ENCODE measurements at places on chromosomes 4 and X. TPM values are rescaled to one million over a fixed set of nuclear protein-coding genes. Genes with fewer than 3 reads are reported as not detected.

DNA sequence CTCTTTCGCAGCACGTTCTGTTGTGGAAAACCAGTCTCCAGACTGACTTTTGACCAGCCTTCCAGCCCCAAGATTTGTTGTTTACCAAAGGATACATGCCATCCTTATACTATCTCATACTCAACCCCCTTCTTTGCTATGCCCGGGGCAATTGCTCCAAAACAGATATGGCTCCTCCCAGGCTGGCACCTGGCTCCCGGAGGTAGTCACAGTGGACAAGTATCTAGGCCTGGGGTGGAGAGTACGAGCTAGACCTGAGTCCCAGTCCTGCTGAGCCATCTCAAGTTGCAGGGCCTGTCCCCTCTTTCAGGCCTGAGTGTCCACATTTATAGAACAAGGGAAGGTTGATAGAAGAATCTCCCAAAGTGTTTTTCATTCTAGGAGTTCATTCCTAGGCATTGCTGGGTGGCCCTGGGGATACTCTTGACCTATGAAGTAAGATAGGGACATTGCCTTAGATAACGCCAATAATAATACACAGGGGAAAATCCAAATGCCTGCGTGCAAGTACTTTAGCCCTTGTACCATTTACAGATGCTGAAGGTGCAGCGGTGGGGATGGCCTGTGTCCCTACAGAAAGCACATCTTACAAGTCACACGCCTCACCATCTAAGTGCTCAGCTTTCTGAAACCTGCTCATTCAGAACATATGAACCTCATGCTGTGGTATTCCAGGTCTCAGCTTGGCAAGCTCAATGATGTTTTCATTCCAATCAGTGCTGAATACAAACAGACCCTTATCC, 136.7 kb upstream of the MAMLD1 start:
- H3K36me3 ChIP-seq, result no peaks in the 10 kb centered on the region
- no peaks in the 10 kb centered on the region for H3K27me3 ChIP-seq
- peaks cover 1% of the 10 kb centered on the region for H3K4me1 ChIP-seq
- H3K4me3 ChIP-seq, result no peak overlapping the region
- no peak overlapping the region for H3K27ac ChIP-seq

DNA sequence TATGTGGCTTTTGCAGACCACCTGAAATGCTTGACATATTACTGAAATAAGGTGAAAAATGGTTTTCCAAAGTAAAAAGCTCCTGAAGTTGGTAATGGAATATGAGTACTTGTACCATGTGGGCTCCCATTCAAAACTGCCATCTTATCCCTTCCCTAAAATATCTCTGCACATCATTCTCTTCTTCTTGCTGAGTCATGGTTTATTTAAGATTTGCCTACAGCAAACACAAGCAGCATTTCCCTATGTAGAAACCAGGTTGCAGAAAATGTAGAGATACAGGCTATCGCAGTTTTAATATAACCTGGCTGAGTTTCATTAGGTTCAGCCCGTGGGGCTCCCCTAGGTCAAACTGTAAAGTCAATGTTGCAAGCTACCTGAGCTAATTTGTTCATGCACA, 270.1 kb downstream of the NLGN4X start:
- H3K4me3 ChIP-seq, result no peak overlapping the region
- H3K4me1 ChIP-seq, result no peaks in the 10 kb centered on the region
- DNase-seq, result no peak

- no peaks in the 10 kb centered on the region for H3K27me3 ChIP-seq
- no peaks in the 10 kb centered on the region for H3K4me1 ChIP-seq
- DNase-seq, result no peak
- H3K27ac ChIP-seq, result no peak overlapping the region
These were observed 86.7 kb downstream of the ATP8A1 start for GRCh38 chr4:42570221-42570620.

GRCh38 chrX:101191217-101191750, 28.3 kb upstream of the DRP2 start:
- no peaks in the 10 kb centered on the region for H3K36me3 ChIP-seq
- H3K27me3 ChIP-seq, result no peaks in the 10 kb centered on the region
- no peak overlapping the region for H3K27ac ChIP-seq

Gene HUWE1
- total RNA-seq, result 187 TPM

Gene PITX2
- total RNA-seq, result 21.4 TPM

Gene CFP
- total RNA-seq, result 0.20 TPM

All from HFFc6 (cell line).